Effector memory CD8-positive, alpha-beta T cell (primary cell): ENCODE measurements at places on chromosomes 13 and 19.

DNA sequence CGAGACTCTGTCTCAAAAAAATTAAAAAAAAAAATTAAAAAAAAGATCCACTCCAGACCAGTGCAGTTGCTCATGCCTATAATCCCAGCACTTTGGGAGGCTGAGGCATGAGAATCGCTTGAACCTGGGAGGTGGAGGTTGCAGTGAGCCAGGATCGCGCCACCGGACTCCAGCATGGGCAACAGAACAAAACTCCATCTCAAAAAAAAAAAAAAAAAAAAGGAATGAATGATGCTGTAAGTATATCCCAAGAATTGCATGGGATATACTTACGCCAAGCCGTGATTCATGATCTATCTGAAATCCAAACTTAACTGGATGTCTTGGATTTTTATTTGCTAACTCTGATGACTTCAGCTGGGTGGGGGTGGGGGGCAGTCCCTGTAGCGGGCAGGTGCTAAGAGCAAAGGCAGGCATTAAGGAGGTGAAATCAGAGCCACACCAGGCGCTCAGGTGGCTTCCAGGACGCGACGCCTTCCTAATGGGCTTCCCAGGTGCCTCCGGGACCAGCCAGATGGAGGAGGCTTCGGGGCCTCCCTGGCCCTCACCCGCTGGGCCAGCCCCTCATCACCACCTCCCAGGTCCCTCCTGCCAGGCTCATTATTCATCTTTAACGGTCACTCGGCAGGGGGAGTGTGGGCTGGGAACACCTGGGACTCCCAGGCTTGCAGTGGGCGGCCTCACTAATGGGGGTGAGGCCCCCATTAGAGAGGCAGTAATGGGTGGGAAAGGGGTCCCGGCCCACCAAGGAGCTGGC, 11.4 kb upstream of the FUT5 start:
- DNase-seq = no peak

- peak; percentile 63 for DNase-seq
Observed at GRCh38 chr19:584240-585001, 5.3 kb upstream of the HCN2 start.

- no peak for DNase-seq
Observed at GRCh38 chr19:35045667-35046300, 4.3 kb downstream of the HPN start.

DNA sequence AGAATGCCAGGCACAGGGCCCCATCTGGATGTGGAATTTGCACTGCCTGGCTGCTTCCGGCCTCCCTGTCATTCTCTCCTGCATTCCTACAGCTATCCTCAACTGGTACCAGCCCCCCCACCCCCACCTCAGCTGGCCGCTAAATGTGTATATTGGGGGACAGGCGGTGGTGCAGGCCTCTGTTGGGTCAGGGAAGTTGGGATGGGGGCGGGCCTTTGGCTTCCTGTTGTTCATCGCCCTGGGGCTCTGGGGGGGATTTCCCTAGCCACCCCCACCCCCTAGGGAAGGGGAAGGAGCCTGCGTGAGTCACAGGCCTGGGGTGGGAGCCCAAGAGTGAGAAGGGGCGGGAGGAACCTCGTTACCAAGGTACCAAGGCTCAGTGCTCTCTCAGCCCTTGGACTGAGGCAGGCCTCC, 10.6 kb downstream of the POU2F2 start:
- DNase-seq = peak; percentile 50

GRCh38 chr13:35565273-35565672, 88.8 kb upstream of the MAB21L1 start:
- DNase-seq = no peak

DNA sequence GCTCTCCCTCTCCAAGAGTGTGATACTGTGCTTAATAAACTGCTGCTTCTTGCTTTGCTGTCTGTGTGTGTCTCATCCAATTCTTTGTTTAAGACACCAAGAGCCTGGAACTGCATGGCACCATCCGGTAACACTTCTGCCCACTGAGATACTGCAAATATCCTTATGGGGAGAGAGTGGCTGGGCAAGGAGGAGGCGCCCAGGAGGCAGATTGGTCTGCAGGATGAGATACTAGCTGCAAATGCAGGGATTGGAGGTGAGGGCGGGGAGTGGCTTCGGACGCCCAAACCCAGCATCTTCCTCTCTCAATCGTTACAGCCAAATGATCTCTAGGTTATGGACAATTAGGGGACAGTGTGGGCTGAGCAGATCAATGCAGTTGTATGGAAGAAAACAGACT, 1.7 kb upstream of the SIGLEC7 start:
- DNase-seq = no peak

- no peak for DNase-seq
Observed at GRCh38 chr13:37144661-37145060, 39.2 kb upstream of the CSNK1A1L start.

DNA sequence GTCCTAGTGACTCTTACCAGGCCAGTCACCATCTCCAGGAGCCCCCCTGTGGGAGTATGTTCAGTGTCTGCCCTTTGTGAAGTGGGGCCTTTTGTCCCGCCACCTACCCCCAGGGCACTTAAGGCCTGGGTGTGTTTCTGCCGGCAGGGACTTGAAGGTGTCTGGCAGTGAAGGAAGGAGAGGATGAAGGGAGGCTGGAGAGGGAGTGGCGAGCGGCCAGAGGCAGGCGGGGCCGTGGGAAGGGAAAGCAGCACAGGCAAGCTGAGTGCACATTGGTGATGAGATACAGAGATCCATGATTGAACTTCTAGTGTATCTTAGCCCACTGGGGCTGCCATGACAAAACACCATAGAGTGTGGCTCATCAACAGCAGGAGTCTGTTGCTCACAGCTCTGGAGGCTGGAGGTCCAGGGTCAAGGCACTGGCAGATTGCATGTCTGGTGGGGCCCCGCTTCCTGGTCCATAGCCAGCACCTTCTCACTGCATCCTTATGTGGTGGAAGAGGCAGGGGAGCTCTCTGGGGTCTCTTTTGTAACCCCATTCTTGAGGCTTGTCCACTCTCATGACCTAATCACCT, 17.5 kb downstream of the CUL4A start:
- no peak for DNase-seq

GRCh38 chr19:39132344-39132969, 6.9 kb downstream of the PAK4 start:
- DNase-seq = no peak

DNA sequence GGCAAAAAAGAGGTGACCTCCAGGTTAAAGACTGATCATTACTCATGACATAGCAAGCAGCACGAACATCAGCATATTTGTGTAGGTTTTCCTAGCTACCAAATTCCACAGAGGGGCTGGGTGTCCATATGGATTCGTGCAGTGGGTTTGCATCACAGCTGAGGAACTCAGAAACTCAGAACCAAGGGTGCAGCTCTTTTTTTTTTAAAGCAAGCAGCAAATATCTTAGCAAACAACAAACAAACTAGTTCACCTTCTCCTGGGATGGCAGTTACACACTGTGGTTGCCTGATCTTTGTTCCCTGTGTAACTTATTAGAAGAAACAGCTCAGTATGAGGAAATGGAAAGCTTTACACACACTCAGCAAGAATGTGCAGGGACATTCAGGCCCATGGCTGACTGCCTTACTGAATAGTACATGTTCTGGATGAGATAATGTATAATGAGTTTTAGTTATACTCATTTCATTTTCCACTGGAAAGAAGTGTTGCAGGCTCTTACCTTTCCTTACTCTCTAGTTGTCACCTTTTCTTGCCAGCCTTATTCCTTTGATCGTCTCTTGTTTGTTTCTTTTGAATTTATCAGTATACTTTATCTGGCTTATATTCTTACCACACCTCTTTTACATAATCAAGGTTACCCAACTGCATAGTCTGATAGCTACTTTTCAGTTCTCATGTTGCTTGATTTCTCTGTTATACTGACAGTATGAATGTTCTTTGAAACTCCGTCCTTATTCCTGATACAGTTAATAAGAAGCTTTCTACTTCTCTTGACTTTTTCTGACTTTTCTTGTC, 4.3 kb downstream of the NDFIP2 start:
- DNase-seq = no peak

- DNase-seq = no peak
Observed at GRCh38 chr19:1223018-1223855, 14.6 kb downstream of the CBARP start.

GRCh38 chr13:64410276-64411053, 2819.7 kb downstream of the PCDH9 start:
- DNase-seq = no peak

DNA sequence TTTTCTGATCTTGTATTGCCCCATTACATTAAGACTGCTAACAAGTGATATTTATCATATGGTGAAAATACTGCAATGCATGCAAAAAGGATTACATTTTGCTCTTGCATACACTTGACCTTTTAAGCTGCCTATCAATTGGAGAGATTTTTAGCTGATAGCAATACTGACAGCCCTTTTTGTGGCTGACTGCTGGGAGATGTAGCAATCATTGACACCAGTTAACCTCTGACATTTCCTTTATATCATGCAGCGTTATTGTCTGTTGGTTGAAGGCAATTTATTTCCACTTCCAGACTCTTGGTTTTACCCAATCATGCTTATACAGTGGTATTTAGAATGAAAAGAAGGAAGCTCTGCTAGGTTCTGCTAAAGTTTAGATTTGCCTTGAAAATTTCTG, 364.0 kb downstream of the LMO7 start:
- DNase-seq = no peak

DNA sequence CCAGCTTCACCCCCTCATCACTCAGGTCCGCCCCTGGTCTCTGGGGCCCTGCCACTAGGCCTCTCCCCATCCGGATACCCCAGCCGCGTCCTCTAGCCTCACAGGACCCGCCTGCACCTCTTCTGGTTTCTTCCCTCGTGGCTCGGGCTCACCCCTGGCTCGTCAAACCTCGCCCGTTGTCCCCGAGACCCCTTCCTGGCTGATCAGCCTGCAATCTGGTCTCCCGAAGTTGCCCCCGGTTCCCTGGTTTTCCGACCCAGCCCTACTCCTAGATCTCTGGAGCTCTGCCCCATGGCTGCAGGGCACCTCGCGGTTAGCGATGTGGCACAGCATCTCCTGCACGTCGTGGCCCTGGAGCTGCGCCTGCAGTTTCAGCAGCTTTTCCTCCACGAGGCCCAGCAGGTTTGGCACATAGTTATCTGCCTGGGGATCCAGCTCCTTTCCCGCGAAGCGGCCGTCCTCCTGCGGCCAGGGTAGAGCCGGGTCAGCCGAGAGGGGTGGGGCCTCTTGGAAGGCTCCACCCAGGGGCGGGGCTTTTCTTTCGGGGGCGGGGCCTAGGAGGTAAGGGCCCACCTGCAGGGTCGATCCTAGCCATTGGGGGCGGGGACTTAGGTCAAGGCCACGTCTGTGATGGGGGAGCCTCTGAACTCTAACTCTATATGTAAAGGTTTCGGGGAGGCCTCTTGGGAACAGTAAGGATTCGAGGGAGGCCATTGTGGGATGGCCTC, 2.4 kb upstream of the RGL3 start:
- DNase-seq = no peak

GRCh38 chr19:14835011-14835410, at the start of the genes OR7A5 and OR7C1:
Gene OR7A5 (minus strand): TSS chr19:14835185. CDS start chr19:14828241, 6,944 bp downstream.
Gene OR7C1 (minus strand): TSS chr19:14835185. CDS start chr19:14800136, 35,049 bp downstream.
- no peak for DNase-seq

DNA sequence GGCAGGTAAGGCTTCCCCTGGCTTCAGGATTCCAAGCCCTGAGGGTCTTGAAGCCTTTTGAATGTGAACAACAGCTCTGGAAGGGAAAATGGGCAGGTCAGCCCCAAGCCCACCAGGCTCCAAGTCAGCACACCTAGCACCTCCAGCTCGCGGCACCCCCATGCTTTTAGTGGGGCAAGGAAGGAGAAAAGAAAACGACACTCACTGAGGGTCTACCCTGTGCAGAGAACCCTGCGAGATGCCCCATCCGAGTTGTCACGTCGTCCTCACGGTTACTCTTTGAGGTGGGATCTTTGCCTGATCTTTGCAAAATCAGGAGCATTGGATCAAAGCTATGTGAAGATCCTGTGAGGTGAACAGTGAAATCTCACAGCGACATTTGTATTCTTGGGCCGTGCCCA, 5.7 kb upstream of the F10 start:
- no peak for DNase-seq

GRCh38 chr19:30448386-30449077, 76.3 kb downstream of the ZNF536 start:
- no peak for DNase-seq

- no peak for DNase-seq
Observed at GRCh38 chr13:23986619-23987018, 89.3 kb upstream of the C1QTNF9B start.

DNA sequence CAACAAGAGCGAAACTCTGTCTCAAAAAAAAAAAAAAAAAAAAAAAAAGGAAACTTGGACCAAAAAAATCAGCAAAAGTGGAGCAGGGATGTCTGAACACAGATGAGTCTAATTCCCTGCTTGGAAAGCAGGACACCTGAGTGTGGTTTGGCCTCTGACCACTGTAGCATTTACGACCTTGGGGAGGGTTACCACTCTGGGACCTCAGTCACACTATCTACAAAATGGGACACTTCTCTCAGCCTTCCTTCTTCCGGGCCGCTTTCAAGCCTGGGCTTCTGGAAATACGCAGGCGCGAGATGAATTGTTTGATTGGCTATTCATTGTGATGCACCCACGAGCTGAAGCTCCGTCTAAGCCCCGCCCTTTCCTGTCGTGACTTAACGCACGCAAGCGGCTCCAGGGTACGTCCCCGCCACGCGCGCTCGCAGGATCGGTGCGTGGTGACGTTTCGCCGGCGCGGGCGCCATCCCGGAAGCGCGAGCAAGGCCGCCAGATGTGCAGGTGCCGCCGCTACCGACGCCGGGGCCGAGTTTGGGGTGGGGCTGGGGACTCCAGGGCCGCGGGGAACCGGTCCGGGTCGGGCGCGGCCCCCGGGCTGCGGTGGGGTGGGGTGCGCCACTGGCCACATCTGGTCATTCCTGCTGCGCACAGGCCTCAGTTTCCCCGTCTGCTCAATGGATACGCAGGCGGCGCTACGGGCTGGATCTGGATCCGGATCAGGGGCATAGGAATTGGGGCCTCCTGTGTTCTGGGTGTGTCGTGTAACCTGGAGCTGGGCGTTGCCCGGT, at the start of gene KXD1:
KXD1 (plus strand) TSS at position 460 of the 791 bp plus-strand sequence. CDS start 4,187 bp downstream, outside the sequence.
- DNase-seq = peak; percentile 96

DNA sequence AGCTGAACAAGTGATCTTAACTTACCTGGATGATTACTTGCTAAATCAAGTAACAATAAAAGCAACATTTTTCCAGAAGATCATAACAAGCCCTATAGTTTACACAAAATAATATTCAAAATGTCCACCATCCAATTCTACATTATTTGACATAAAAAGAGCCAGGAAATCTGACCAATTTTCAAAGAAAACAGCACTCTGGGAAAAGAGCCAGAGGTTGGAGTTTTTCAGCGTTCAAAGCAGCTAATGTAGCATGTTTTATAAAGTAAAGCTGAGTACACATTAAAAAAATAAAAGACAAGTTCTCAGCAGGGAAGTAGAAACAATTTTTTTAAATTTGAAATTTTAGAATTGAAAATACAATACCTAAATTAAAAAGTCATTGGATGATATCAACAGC, 62.6 kb downstream of the UFM1 start:
- DNase-seq = no peak

DNA sequence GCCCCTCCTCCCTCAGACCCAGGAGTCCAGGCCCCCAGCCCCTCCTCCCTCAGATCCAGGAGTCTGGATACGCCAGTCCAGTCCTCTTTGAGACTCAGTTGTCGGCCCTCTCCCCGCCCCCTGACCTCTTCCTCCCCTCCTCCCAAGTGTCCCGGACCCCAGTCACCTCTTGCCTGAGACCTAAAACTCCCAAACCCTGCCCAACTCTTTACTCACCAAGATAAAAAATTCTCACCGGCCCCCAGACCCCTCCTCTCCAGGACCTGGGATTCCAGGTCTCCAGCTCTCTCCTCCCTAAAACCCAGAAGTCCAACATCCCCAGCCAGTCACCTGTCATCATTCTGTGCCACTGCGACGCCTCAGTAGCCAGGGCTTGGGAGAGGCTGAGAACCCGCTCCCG, 1.4 kb upstream of the HSD17B14 start:
- DNase-seq = no peak

- no peak for DNase-seq
Observed at GRCh38 chr19:14686411-14686810, 3.4 kb upstream of the ZNF333 start.

- no peak for DNase-seq
Observed at GRCh38 chr13:105247830-105248229, 1287.6 kb downstream of the EFNB2 start.
